Posterior vena cava (tissue), 2 donors: ENCODE measurements at places on chromosomes 13 and 19. TPM values are rescaled to one million over a fixed set of nuclear protein-coding genes. Genes with fewer than 3 reads are reported as not detected.

The RFPL4AL1 gene
- total RNA-seq: not detected

The PGLYRP1 gene
- total RNA-seq: not detected

The SHKBP1 gene
- 45.3 TPM for total RNA-seq

The ZNF585A gene
- 10.5 TPM for total RNA-seq

The RFXAP gene
- total RNA-seq: 7.2 TPM

The RNF17 gene
- total RNA-seq: not detected

The KANK3 gene
- total RNA-seq: 11.0 TPM

The CTXN1 gene
- total RNA-seq: 5.9 TPM

The PPP2R1A gene
- total RNA-seq: 207 TPM

The CERS1 gene
- total RNA-seq: 1.5 TPM

The PALM3 gene
- total RNA-seq: 0.74 TPM

The PSG3 gene
- not detected for total RNA-seq

The HSPH1 gene
- 42.3 TPM for total RNA-seq

The ZNF99 gene
- total RNA-seq: 0.19 TPM
